ENCODE measurements at places on chromosomes 4 and X. TPM values are rescaled to one million over a fixed set of nuclear protein-coding genes. Genes with fewer than 3 reads are reported as not detected.

DNA sequence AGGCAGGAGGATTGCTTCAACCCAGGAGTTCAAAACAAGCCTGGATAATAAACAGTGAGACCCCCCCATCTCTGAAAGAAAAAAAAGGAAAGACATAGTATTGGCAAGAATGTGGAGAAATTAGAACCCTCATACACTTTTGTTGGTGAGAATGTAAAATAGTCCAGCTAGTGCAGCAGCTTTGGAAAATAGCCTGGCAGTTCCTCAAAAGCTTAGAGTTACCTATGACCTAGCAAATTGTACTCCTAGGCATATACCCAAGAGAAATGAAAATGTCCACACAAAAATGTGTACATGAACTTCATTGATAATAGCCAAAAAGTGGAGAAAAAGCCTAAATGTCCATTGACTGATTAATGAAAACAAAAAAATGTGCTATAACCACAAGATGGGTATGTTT is 21.3 kb downstream of the THAP9 start:
- H3K36me3 ChIP-seq: peaks cover 3% of the 10 kb centered on the region
- H3K27me3 ChIP-seq: no peaks in the 10 kb centered on the region
- no peak overlapping the region for H3K4me3 ChIP-seq
- no peaks in the 10 kb centered on the region for H3K4me1 ChIP-seq

- no peak overlapping the region for H3K4me3 ChIP-seq
- DNase-seq: no peak
- H3K4me1 ChIP-seq: no peaks in the 10 kb centered on the region
- no peak overlapping the region for H3K27ac ChIP-seq
- H3K27me3 ChIP-seq: no peaks in the 10 kb centered on the region
- no peaks in the 10 kb centered on the region for H3K36me3 ChIP-seq
Measured at GRCh38 chr4:15897577-15897976, 41.0 kb downstream of the FGFBP1 start.

GRCh38 chr4:44985152-44985551 is 258.8 kb upstream of the GNPDA2 start:
- no peak for DNase-seq
- no peaks in the 10 kb centered on the region for H3K36me3 ChIP-seq
- no peaks in the 10 kb centered on the region for H3K4me1 ChIP-seq
- H3K4me3 ChIP-seq: no peak overlapping the region

- no peaks in the 10 kb centered on the region for H3K4me1 ChIP-seq
- H3K27ac ChIP-seq: no peak overlapping the region
- no peak overlapping the region for H3K4me3 ChIP-seq
- H3K27me3 ChIP-seq: no peaks in the 10 kb centered on the region
- DNase-seq: no peak
- no peaks in the 10 kb centered on the region for H3K36me3 ChIP-seq
Measured at GRCh38 chrX:47242321-47242720, 9.5 kb downstream of the USP11 start.

DNA sequence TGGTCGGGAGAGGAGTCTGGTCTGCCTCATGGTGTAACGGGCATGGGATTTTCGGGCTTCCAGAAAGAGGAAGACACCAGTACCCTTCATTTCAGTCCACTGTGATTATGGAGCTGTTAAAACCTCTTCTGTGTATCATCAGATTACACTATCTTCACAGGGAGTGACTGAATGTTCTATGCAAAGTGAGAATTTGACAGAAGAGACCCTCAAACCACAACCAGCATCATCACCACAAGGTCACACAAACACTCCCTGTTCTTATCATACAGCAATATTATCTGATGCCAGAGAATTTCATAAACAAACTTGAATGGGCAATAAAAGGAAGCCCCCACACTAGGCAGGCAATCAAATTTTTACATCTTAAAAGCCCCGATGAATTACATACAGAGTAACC is 164.2 kb downstream of the PDGFRA start:
- no peaks in the 10 kb centered on the region for H3K4me1 ChIP-seq
- H3K36me3 ChIP-seq: no peaks in the 10 kb centered on the region
- H3K4me3 ChIP-seq: no peak overlapping the region
- no peak for DNase-seq

DNA sequence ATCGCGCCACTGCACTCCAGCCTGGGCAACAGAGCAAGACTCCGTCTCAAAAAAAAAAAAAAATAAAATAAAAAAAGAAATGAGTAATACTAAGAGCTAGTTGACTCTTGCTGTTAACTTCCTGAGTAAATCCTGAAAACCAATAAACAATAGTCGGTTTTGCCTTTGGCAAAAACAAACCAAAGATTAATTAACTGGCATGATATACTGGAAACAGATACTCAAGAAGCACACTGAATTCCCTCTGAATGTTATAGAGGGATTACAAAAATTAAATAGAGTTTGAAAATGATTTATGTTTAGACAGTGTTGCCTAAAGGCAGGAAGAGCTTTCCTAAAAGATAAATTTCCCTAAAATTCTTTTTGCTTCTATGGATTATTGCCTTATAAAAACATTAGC is 1702.3 kb downstream of the STIM2 start:
- no peaks in the 10 kb centered on the region for H3K4me1 ChIP-seq
- no peaks in the 10 kb centered on the region for H3K36me3 ChIP-seq
- H3K27ac ChIP-seq: no peak overlapping the region
- H3K27me3 ChIP-seq: no peaks in the 10 kb centered on the region

- H3K4me1 ChIP-seq: no peaks in the 10 kb centered on the region
- H3K27ac ChIP-seq: no peak overlapping the region
- no peaks in the 10 kb centered on the region for H3K27me3 ChIP-seq
- no peaks in the 10 kb centered on the region for H3K36me3 ChIP-seq
- no peak for DNase-seq
- H3K4me3 ChIP-seq: no peak overlapping the region
Measured at GRCh38 chr4:133483600-133484246, 334.6 kb downstream of the PCDH10 start.

DNA sequence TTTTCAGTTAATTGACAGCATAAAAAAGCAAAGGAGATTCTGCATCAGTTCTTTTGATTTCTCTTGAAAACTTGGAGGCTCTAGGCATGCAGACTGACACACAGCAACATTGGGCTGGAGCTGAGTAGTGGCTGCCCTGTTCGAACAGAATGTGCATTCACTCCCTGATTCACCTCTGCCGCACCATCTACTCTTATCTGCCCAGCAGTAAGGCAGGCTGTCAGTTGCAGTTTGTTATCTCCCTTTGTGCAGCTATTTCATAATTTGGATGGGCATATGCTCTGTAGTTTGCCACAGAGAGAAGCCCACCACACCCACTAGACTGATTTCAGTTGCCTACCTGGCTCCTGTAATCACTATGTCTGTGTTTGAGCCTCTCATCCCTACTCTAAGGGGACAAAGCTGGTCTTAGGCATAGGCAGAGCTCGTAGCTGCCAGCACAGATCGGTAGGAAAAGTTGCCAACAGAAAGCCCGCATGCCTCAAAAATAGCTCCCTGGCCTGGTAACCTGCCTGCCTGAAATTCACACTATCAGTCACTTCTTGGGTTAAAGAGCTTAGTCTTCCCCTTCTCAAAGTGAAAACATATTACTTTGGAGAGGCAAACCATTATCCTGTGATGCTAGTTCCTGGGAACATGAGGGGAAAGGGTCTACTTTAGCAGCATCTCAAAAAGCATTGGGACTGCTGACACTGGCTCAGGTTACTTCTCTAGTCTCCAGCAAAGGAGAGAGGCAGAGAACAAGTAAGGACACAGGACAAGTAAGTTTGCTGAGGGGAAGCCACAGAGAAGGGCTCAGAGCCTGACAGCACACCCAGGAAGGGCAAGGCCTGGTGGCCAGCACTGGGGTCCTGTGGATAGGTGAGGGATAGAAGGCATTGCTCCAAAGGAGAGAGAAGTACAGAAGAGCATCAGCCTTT is 75.9 kb upstream of the TMEM164 start:
- H3K27me3 ChIP-seq: no peaks in the 10 kb centered on the region
- no peak overlapping the region for H3K4me3 ChIP-seq
- no peaks in the 10 kb centered on the region for H3K36me3 ChIP-seq
- H3K4me1 ChIP-seq: no peaks in the 10 kb centered on the region
- DNase-seq: no peak
- no peak overlapping the region for H3K27ac ChIP-seq

DNA sequence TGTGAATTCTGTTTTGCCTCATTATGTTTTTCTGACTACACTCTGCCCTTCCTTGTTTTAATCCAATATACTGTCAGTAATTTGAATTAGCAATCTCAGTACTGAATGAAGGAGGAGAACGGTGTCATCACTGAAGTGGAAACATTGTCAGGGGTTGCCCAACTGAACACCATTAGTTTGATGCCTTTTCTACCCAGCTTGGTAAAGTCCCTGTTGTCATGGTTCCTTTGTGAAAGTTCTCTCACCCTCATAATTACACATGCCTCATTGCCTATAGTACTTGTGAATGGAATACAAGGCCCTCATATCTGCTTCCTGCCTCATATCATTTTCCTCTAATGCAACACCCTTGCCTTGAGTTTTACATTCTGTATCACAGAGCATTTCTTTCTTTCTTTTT is 76.9 kb downstream of the RRAGB start:
- no peak for DNase-seq
- H3K27ac ChIP-seq: no peak overlapping the region
- H3K4me1 ChIP-seq: no peaks in the 10 kb centered on the region
- no peaks in the 10 kb centered on the region for H3K27me3 ChIP-seq
- no peaks in the 10 kb centered on the region for H3K36me3 ChIP-seq

DNA sequence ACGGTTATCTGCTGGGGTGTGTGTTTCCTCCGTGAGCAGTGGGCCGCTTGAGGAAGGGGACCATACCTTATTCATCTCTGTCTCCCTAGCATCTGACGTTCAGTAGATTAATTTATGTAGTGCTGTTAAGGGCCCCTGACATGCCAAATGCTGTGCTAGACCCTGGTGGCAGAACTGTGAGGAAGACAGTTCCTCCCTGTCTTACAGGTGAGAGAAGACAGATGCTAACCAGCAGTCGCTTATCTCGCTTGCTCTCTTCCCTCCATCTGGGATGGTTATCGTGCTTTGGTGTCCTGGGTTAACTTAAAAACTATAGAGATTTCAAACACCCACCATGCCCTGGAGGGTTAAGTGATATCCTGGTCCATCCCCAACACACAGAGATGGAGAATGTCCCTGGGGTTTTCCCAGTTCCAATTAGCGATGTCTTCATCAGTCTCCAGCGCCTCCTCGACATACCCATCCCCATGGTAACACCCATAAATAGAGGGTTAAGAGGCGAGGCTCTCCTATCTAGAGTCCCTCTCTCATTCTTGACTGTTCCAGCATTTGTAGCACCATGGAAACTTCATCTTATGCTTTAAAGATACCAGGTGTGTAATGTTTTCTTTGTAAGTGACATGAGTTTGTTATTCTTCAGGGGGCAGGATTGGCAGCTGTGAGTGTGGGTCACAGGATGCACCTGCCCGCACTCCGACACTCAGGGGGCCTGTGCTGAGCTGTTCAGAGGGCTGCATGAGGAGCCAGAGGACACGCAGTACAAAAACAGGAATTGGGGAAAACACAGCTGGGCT is 135.2 kb downstream of the STK32B start:
- H3K4me1 ChIP-seq: no peaks in the 10 kb centered on the region
- H3K36me3 ChIP-seq: no peaks in the 10 kb centered on the region
- no peak overlapping the region for H3K27ac ChIP-seq
- no peak for DNase-seq
- H3K4me3 ChIP-seq: no peak overlapping the region
- no peaks in the 10 kb centered on the region for H3K27me3 ChIP-seq

GRCh38 chr4:94668724-94669123 is 89.0 kb upstream of the BMPR1B start:
- no peak for DNase-seq
- no peak overlapping the region for H3K4me3 ChIP-seq
- H3K36me3 ChIP-seq: peaks cover 18% of the 10 kb centered on the region
- H3K27me3 ChIP-seq: no peaks in the 10 kb centered on the region
- no peaks in the 10 kb centered on the region for H3K4me1 ChIP-seq

- no peaks in the 10 kb centered on the region for H3K4me1 ChIP-seq
- no peak overlapping the region for H3K27ac ChIP-seq
- no peaks in the 10 kb centered on the region for H3K27me3 ChIP-seq
Measured at GRCh38 chr4:149765630-149766029, 50.0 kb downstream of the IQCM start.

- no peak for DNase-seq
- H3K4me3 ChIP-seq: no peak overlapping the region
- no peaks in the 10 kb centered on the region for H3K36me3 ChIP-seq
- no peaks in the 10 kb centered on the region for H3K4me1 ChIP-seq
- H3K27ac ChIP-seq: no peak overlapping the region
- H3K27me3 ChIP-seq: no peaks in the 10 kb centered on the region
Measured at GRCh38 chr4:21768349-21769310, 179.9 kb downstream of the KCNIP4 start.

DNA sequence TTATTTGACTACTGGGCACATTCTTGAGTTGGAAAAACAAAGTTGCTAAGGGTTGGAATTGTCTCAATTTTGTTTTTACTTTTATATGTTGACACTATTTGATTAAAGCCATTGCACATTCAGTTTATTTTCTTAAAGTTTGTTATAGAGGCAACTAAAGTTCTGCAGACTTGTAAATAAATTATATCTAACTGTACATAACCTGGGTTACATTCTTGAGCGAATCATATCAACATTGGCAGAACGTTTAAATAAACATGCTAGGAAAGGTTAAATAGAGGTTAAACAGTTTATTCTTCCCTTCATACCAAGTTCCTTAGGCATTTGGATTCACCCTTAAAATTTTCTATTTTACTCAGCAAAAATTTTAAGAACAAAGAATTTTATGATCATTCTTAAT is 74.5 kb downstream of the UCHL1 start:
- no peak overlapping the region for H3K4me3 ChIP-seq
- H3K27me3 ChIP-seq: no peaks in the 10 kb centered on the region
- no peak for DNase-seq
- H3K36me3 ChIP-seq: no peaks in the 10 kb centered on the region
- H3K27ac ChIP-seq: no peak overlapping the region
- H3K4me1 ChIP-seq: no peaks in the 10 kb centered on the region

- H3K4me3 ChIP-seq: peak overlapping the region; percentile 25
- H3K27ac ChIP-seq: peak overlapping the region; percentile 80
- H3K27me3 ChIP-seq: no peaks in the 10 kb centered on the region
- H3K4me1 ChIP-seq: peaks cover 11% of the 10 kb centered on the region
- H3K36me3 ChIP-seq: no peaks in the 10 kb centered on the region
Measured at GRCh38 chrX:49308604-49309269, 5.3 kb downstream of the GAGE10 start.

DNA sequence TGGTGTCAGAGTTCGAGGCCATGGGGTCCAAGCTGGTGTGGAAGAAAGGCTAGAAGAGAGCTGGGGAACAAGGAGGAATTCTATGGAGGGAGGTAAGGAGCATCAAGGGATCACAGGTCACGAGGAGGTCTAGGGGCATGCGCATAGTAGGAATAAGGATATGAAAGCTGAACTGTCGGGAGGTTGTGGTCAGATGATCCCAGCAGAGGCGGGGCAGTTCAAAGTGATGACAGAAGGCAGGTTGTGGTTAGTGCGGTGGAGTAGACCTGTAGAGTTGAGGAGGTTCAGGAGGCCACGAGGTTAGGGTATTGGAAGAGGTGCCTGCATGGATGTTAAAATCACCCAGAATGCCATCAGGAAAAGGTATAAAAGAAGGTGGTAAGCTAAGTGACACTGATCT is 156.3 kb downstream of the TMEM164 start:
- no peaks in the 10 kb centered on the region for H3K4me1 ChIP-seq
- no peak overlapping the region for H3K4me3 ChIP-seq
- H3K27me3 ChIP-seq: no peaks in the 10 kb centered on the region
- H3K27ac ChIP-seq: no peak overlapping the region

HSPA4L gene
- 3.8 TPM for total RNA-seq

PNMA6F gene
- total RNA-seq: not detected

TLR10 gene
- total RNA-seq: not detected

INPP4B gene
- 30.7 TPM for total RNA-seq

AWAT2 gene
- not detected for total RNA-seq

UPF3B gene
- total RNA-seq: 3.4 TPM

SLAIN2 gene
- total RNA-seq: 355 TPM

STOX2 gene
- 9.2 TPM for total RNA-seq

KLB gene
- total RNA-seq: 2.5 TPM

PPEF1 gene
- not detected for total RNA-seq

MAML3 gene
- 18.3 TPM for total RNA-seq

C4orf51 gene
- total RNA-seq: not detected
